GM06990 (cell line): ENCODE measurements at places on chromosomes 7 and 10.

DNA sequence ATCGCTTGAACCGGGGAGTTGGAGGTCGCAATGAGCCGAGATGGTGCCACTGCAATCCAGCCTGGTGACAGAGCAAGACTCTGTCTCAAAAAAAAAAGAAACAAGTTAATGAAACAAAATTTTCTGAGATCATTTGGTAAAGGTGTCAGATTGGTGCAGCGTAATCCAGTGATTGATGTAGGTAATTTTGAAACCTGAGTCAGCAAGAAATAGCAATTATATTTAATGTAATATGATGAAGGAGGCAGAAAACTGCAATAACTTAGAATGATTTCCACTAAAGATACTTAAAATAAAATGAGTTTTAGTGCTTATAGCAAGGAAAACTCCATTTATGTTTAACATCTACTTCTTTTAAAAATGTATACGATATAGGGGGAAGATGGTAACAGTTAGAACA lies 1049.8 kb upstream of the C7orf33 start:
- no peak for DNase-seq

DNA sequence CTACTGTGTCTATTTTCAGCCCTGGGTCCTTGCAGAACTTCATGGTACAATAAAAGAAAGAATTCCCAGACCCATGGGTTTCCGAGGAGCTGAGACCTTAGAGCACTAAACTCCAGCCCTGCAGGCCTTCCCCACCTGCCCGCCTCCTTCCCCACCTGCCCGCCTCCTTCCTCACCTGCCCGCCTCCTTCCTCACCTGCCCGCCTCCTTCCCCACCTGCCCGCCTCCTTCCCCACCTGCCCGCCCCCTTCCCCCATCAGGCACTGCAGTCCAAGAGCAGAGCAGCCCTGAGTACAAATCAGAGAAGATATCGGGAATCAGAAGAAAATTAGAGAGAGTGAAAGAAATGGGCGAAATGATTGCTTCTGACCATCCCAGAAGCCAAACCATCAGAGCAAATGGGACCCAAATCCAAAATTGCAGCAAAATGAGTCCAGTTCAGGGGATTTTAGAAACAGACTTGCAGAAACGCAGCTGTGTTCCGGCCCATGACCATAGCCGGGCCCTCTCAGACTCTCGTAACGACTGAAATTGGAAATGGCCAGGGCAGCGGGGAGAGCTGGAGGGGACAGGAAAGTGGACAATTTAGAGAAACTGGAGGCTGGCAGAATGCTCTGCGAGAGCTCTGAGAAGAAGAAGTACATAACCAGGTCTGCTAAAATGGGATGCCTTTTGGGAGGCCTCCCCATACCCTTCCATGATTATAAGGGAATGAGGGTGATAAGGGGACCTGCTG lies 568.4 kb downstream of the TCERG1L start:
- no peak for DNase-seq

DNA sequence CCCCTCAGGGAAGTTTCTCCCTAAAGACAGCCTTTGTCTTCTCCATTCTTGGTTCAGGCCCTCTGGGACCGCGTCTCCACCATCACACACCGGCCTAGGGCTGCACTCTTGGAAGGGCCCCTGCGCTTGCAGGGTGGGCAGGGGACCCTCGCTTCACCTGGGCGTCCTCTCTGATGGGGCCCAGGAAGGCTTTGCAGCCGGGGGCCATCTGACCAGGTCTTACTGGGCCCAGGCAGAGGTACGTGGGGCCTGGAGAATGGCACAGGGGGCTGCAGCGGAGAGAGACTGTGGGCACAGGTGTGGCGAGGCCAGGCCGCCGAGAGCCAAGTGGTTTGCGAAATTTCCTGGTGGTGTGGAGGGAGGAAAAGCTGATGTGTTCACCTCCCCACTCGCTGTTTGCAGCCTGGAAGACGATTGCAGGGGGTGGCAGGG lies 44.4 kb downstream of the ALOX5 start:
- DNase-seq, result no peak

DNA sequence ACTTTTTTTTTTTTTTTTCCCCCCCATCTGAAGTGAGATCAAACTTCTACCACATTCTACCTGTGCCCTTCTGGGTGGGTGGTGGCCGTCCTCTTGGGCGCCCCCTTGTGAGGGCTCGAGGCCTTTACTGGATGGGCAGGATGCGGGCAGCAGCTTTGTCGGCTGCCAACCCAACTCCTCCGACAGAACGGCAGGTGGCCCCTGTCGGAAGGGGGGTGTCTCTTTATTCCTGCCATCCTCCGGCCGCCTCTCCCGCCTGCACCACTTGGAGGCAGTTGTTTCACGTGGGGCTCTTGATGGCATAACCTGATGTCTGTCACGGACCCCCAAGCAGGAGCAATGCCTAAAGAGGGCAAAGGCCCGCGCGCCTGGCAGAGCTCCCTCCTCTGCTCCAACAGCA lies 31.0 kb downstream of the AMZ1 start:
- DNase-seq, result no peak

DNA sequence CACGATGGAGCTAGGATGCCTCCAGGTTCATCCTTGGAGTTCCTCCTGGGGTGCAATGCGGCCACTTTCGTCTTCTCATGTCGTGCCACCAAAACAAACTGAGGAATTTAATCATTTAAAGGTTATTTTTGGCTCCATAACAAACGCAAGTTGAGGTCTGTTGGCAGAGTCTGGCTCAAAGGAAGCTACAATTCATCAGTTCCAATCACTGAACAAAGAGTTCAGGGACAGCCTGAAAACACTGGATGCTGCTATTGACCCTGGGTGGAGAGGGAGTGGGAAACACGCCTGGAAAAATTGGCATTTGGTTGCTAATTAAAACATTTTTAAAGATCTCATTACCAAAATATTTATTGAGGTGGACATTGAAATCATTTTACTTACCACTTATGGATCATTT lies 11.4 kb upstream of the MGMT start:
- no peak for DNase-seq

DNA sequence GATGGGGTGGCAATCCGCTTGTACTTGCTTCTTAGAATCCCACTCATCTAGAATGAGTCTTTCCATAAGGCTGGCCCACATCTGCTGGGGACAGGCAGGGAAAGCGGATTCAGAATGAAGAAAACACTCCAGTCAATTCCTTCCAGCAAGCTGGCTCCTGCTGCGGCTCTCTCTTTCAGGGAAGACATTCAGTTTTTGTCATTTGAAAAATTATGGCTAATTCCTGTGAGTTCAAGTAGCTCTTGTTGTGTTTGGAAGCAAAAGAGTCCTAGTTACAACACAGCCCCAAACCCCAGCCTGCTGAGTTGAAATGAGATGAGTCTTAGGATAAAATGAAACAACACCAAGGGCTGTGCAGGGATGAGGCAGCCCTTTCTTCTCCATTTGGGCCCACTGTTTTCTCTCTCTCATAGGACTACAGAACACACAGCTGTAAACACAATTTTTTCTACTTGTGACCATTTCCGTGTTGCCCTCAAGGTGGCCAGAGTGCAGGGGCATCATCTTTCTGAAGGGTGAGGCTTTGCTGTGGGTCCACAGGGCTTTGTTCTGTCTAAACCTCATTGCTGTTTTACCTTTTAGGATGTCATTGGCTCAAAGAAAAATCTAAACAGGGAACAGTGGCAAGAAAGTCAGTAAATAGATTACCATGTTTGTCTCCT lies 90.8 kb upstream of the EEPD1 start:
- no peak for DNase-seq

DNA sequence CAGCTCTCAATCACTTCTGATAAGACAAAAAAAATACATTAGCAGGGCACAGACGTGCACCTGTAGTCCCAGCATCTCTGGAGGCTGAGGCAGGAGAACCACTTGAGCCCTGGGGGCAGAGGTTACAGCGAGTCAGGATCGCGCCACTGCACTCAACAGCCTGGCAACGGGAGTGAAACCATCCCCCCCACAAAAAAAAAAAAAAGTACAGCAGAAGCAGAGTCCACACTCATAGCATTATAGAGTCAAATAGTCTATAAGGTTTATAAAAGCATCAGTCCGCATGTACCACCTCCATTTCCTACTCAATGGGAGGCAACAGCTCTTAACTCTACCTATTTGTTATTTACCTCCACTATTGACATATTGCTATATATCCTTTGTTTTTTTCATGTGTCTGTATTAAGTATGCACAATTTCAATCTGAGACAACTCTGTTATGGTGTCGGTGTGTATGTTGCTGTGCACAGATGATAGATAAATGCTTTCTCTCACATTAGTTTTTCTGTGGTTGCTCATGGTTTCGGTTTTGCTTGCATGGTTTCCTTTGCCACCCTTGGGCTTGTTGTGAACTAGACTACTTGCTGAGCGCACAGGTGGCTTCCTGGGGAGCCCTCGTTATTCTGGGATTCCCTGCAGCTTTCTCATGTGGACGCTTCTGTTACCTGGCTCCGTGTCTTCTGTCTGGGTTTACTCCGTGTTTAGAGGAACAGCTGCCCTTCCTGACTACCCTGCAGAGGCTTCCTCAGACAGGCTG lies 40.4 kb downstream of the PROSER2 start:
- no peak for DNase-seq

DNA sequence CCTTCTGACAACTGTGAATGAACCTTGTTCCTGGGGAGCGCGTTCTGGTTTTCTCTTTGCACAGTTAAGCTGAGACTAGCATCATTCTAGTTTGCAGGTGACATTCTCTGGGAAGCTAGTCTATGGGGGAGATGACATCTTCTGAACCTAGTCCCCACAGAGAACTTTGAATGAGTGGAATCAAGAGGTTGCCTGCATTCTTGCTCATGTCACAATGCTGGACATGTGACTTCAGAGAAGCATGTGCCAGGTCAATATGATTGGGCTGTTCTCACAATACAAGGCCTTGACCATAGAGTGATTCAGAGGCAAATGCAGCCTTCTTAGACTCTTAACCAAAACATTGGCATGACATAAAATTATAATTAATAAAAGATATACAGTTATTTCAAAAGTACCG lies 22.1 kb downstream of the KLLN start:
- DNase-seq, result no peak

- DNase-seq, result no peak
These were observed 267.1 kb downstream of the ARL4A start for GRCh38 chr7:12954380-12955033.

GRCh38 chr10:123994417-123995081 lies 98.8 kb downstream of the CHST15 start:
- peak; percentile 75 for DNase-seq
